ENCODE measurements at places on chromosomes 11 and 22.

GRCh38 chr22:28297504-28297903 lies 378.4 kb upstream of the PITPNB start:
- DNase-seq: no peak

DNA sequence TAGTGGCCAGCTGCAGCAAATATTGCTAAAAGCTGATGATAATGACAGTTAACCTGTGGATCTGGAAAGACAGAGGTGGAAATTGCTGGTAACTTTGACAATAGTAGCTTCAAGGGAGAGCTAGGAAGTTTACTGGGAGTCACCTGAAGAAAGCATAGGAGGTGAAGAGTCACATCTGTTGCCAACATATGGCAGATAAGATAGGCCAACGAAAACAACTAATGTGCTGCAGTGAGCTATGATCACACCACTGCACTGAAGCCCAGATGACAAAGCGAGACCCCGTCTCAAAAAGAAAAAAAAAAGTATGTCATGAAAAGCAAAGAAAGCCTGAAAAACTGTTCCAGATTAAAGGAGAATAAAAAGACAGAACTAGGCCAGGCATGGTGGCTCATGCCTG lies 4.3 kb upstream of the PRDM10 start:
- DNase-seq: no peak

GRCh38 chr11:30351061-30351460 lies 28.2 kb downstream of the ARL14EP start:
- no peak for DNase-seq

- no peak for DNase-seq
Observed at GRCh38 chr11:19938169-19938856, 222.0 kb downstream of the DBX1 start.

GRCh38 chr22:41927813-41928212 lies 1.2 kb upstream of the TNFRSF13C start:
- no peak for DNase-seq

- DNase-seq: no peak
Observed at GRCh38 chr11:69252490-69252837, 41.5 kb upstream of the MYEOV start.

- DNase-seq: no peak
Observed at GRCh38 chr11:91796999-91797398, 427.6 kb upstream of the FAT3 start.

GRCh38 chr11:85811624-85812023 lies 683 bp upstream of the SYTL2 start:
- no peak for DNase-seq

DNA sequence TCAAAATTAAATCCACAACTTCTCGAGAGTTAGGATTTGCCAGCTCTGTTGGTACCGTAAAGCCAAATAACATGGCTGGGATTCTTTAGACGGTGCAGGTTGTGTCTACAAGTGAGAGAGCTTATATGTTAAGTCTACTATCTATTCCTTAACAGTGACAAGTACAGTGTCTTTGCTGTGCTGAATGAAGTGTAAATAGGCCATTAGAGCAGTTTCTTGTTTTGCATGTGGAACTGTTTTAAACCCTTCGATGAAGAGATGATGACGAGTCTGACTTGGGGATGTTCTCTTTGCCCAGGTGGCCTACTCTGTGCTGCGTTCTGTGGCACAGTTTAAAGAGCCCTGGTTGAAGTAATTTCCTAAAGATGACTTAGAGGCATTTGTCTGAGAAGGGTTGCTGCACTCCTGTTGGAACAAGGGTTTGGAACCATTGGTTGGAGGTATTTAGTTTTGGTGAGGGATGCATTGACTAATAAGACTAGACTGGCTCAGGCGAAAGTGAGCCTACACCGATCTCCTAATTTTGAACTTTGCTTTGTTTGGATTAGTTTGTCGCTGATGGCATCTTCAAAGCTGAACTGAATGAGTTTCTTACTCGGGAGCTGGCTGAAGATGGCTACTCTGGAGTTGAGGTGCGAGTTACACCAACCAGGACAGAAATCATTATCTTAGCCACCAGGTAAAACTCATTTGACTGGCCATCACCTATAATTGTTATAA lies 988 bp downstream of the RPS3 start:
- no peak for DNase-seq

GRCh38 chr11:2781408-2782274 lies 81.8 kb upstream of the KCNQ1OT1 start:
- DNase-seq: no peak

DNA sequence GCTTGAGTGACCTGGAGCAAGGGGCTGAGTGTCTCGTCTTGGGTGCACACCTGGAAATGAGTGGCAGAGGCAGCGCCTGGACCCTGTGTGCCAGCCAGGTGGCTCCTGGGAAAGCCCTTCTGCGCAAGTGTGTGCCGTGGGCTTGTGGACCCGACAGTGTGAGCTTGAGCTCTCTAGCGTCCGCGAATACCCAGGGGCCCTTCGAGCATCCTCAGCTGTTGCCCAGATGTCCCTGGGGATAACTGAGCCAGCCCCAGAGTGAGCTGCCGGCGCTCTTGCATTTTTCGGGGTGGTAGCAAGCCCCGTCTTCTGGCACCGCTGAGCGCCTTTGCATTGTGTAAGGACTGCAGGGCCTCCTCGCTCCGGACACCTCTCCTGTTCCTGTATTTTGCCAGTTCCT lies 399.2 kb downstream of the TBC1D22A start:
- no peak for DNase-seq

- DNase-seq: no peak
Observed at GRCh38 chr22:32323513-32324164, 34.0 kb upstream of the RFPL3 start.

GRCh38 chr11:123247496-123247799 lies 52.4 kb upstream of the CLMP start:
- DNase-seq: no peak

DNA sequence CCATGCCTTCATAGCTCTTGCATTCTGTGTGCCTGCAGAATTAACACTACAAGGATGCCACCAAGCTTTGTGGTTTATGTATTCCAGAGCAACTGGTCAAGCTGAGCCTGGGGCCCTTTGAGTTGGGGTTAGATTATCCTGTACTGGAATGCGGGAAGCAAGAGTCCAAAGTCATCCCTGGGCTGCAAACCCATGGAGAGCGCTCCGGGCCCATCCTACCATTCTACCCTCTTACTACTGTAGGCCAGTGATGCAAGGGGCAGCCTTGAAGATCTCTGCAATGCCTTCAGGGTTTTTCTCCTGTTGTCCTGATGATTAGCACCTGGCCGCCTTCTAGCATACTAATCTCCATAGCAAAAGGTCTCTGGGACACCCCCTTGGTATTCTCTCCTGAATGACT lies 51.3 kb downstream of the TUG1 start:
- DNase-seq: no peak

- DNase-seq: no peak
Observed at GRCh38 chr11:103683576-103683975, 352.9 kb upstream of the DDI1 start.

- DNase-seq: no peak
Observed at GRCh38 chr11:117073539-117073938, 24.7 kb downstream of the SIK3 start.

GRCh38 chr11:73275381-73275750 lies 3.2 kb downstream of the P2RY6 start:
- no peak for DNase-seq

- DNase-seq: peak; percentile 49
Observed at GRCh38 chr22:28594797-28595462, 84.7 kb downstream of the TTC28 start.

GRCh38 chr22:48021991-48022401 lies 1259.5 kb downstream of the TBC1D22A start:
- DNase-seq: no peak

DNA sequence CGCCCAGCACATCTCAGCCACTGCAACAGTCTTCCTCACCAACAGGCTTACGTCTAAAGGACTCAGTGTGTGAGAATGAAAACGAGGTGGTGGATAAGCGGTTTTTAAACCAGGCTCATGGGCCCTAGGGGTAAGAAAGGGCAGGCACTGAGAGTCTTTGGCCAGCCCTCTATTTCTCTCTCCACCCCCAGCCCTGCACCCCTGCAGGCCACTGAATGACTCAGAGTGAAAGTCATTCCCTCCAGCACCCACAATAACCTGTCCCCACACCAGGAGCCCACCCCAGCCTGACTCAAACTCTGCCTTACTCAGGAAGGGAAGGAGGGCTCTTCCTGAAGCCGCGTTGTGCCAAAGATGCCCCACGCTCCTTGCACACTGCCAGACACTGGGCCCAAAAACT lies 72.0 kb downstream of the LARGE1 start:
- DNase-seq: no peak

DNA sequence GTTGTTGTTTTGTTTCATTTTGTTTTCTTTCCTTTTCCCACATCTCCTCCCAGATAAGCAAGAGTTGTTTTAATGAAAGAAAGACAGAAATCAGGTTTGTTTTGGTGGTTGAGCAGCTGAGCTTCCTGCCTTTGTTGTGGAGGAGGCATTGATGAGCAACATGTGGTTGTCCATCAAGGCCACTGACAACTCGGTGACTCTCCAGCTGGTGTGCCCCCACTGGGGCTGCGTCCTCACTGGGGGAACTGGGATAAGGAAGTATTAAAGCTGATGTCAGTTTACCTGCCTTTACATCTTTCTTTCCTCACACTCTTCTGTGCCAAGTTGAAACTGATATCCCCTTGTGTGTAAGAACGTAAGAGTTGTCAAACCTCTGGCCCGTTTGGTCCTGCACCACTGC lies 5.9 kb downstream of the VPS26B start:
- DNase-seq: no peak

GRCh38 chr11:2689651-2690575 lies 9.9 kb downstream of the KCNQ1OT1 start:
- no peak for DNase-seq

GRCh38 chr11:96054870-96055705 lies 131.2 kb upstream of the MTMR2 start:
- DNase-seq: no peak

DNA sequence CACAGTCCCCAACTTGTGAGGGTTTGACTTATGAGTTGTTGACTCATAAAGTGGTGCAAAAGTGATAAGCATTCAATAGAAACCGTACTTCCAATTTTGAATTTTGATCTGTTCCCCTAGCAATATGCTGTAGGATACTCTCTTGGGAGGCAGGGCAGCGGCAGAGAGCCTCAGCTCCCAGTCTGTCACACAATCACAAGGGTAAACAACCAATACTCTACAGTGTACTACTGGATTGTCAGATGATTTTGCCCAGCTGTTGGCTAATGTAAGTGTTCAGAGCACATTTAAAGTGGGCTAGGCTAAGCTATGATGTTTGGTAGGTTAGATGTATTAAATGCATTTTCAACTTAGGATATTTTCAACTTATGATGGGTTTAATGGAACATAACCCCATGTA lies 13.7 kb upstream of the NXPE2 start:
- DNase-seq: no peak

- DNase-seq: no peak
Observed at GRCh38 chr11:71329165-71329510, 76.8 kb upstream of the SHANK2 start.

DNA sequence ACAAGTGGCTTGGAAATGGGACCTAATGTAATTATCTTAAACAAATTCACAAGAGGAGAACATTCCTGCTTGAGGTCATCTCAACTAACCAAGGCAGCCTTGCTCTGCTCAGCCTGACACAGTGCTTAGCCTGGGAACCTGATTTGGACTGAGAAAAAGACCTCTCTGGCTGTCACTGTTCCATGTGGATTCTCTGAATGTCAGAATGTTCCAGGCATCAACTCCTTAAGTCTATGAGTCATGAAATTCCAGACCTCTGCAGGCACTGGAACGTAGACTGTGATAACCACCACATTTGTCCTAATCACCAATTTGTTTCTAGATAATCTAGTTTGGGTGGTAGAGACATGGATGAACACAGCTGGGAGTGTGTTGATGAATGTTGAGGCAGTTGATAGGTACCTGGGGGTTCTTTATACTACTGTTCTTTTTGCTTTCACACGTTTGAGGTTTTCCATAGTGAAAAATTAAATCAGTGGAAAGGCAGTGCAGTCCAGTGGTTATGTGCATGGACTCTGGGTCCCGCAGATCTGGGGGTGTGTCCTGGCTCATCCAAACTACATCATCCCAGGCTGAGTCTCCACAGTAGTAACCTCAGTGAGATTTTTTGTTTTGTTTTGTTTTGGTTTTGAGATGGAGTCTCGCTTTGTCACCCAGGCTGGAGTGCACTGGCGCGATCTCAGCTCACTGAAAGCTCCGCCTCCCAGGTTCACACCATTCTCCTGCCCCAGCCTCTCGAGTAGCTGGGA lies 269.6 kb downstream of the MN1 start:
- DNase-seq: peak; percentile 8

DNA sequence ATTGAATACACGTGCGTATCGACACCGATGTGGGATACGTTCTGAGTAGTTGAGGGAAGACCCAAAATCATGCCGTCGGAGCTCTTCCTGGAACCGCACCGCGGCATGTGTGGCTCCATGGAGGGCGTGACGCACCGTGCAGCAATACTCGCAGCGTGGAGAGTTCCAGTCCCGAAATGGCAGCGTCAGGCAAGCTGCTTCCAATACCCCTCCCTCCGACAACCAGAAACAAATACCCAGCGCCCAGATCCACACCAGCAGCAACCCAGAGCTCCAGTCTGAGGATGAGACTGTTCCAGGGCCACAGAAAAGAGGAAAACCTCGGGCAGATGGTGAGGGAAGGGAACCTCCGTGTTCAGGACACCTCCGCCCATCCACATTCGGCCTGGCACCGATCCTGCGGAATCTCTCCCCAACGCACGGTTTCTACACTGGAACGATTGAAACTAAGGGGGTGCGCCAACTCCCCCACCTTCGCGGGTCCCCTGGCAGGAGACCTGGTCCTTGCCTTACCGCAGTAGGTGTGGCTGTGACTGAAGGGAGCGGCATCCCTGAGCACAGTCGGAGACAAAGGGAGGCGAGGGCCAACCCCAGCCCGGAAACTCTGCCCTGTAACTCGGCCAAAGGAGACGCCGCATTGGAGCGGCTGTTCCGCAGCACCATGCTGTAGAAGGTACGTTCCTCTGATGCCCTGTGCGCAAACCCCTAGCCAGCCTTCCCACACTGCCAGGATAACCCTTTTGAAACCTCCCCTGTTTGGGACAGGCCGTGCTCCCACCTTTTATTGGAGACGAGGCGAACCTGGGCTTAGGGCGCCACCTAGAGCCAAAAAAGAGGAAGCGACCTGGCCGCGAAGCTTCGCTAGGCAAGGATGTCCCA lies 28.2 kb downstream of the DBX1 start:
- no peak for DNase-seq

- DNase-seq: no peak
Observed at GRCh38 chr22:38830026-38830844, 13.6 kb downstream of the NPTXR start.

GRCh38 chr11:93099806-93100205 lies 98.0 kb downstream of the SLC36A4 start:
- peak; percentile 7 for DNase-seq

DNA sequence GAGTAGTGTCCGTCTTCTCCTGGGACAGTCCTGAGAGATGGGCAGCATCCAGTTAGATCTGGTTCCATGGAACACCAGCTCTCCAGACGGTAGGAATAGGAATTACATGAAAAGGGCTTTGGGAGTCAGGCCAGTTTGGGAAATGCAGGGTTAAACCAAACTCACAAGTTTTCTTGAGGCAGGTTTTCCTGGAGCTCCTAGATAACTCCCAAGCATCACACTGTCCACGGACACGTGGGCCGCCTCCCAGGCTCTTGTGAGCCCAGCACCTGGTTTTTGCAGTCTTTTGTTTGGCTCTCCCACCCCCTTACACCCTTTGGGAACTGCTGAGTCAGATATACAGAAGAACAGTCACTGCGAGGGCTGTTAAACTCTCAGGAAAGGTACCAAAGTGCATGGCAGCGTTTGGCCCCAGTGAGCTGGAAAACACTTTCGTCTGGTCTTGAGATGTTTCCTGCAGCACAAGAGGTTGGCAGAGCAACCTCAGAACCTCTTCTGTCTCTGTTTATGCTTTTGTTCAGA lies 90.0 kb downstream of the BCR start:
- no peak for DNase-seq

All from AG09309 (cell line).